Stimulated activated CD4-positive, alpha-beta T cell treated with anti-CD3 and anti-CD28 coated beads, Interleukin-2, amount 100 ng/mL, for 4 hours (primary cell): ENCODE measurements at places on chromosomes 4 and X.

DNA sequence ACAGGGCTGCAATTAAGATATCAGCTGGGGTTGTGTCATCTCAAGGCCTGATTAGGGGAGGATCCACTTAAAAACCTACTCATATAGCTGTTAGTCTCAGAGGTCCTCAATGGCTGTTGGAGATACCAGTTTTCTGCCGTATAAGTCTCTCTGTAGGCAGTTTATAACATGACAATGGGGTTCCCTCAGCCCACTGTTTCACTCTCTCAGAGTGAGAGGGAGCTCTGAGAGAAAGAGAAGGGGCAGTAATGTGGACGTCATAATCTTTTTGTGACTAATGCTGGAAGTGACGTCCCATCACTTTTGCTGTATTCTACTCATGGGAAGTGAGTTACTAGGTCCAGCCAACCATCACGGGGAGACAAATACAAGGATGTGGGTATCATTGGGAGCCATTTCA, 70.3 kb downstream of the STIM2 start:
- no peak for DNase-seq

DNA sequence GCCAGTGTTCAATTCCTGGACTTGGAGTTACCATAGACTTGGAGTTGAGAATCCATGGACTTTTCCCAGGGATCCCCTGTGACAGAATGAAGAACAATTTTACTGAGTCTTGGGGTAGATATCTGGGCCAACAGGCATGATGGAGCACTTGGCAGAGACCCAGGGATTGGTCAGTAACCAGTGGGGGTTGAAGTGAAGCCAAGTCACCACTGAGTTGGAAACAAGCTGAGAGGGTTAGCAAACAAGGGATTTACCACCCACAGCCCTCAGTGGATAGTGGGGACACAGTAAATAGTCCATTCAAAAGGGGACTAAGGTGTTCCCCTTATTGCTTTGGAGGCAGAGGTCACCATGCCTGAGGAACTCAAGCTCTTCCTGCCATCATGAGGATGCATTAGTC, 281.7 kb downstream of the PPP1R2C start:
- no peak for DNase-seq

DNA sequence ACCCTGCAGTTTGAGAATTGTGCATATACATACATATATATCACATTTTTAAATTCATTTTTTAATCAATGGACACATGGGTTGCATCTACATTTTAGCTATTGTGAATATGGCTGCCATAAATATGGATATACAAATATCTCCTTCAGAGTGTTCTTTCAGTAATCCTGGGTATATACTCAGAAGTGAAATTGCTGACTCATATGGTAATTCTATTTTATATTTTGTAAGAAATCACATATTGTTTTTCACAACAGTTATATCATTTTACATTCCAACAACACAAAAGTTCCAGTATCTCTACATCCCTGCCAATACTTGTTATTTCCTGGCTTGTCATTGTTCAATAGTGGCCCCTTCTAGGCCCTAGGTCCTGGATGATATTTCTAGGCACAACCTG, 20.6 kb upstream of the HSFX4 start:
- no peak for DNase-seq

GRCh38 chr4:142284402-142285221, 561.5 kb downstream of the INPP4B start:
- no peak for DNase-seq

DNA sequence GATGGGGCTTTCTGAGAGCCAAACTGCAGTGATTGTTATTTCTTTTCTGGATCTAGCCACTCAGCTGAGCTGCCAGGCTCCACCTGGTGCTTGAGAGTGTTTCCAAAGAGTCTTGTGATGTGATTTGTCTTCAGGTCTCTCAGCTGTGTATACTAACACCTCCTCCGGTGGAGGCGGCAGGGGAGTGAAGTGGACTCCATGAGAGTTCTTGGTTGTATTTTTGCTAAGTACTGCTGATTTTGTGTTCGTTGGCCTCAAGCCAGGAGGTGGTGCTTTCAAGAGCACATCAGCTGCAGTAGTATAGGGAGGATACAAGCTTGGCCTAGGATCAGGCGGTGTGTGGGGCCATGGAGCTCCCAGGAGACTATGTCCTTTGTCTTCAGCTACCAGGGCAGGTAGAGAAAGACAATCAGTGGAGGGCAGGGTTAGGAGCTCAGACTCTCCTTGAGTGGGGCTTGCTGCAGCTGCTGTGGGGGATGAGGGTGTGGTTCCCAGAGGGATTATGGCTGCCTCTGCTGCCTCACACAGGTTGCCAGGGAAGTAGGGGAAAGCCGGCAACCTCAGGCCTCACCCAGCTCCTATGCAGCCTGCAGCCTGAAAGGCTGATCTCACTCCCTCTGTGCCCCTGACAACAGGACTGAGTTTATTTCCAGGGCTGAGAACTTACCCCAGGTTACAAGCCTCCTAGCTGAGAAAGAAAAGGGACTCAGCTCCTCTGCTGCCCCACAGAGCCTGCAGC, 62.4 kb downstream of the NPFFR2 start:
- no peak for DNase-seq

DNA sequence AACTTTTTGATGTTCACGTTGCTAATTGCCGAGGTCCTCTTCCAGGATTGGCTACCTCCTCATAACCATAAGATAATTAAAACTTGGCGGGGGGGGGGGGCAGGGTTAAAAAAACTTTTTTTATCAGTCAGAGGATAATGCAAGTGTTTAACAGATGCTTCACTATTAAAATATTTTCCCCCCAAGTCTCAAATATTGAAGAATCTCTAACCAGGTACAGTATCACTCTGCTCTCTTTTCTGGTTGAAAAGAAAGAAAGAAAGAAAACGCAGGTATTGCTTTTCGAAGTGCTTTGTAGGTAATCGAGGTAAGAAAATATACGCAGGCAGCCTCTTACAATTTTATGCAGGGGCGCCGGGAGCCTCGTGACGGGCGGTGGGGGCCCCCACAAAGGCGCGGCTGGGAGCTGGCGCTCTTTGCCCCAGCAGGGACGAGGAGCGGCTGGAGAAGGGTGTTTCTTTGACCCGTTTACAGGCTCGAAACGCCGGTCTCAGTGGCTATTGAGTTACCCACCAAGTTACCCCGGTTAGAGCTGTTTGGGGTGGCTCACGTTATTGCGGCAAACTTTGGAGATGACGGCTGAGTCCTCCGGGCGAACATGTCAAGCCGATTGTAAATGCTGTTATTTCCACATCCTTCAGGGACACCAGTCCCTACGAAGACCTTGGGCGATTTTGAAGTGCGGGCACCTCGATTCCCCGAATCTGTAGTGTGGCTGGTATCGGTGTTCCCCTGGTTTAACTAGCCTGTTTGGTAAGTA, 477 bp upstream of the HAND2 start:
- no peak for DNase-seq

- DNase-seq: no peak
Observed at GRCh38 chr4:70008771-70009170, 13.0 kb downstream of the STATH start.

- DNase-seq: no peak
Observed at GRCh38 chr4:87005369-87005689, 70.5 kb downstream of the AFF1 start.

DNA sequence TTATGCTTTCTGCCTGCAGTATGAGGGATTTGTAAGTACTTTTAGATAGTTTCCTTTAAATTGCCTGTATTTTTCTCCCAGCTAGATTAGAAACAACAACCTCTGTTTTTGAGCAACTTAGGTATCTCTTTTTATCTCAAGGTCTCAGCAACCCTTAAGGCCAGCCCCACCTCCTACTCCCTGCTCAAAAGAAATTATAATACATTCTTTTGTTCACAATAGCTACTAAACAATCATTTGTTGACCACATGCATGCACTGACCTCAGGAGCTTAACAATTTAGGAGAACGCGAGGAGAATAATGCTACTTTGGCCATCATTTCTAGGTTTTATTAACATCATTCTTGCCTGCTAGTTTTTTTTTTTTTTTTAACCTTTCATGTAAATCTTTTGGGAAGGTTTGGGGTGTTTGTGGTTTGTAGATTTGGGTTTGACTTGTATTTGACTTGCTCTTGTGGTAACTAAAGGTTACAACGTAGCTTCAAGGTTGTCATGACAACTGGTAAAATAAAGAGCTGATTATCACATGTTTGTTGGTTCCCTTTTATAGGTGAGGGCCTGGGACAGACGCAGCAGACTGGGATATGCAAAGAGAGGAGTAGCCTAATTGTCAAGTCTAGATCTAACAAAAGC, 145.4 kb upstream of the PLAC1 start:
- DNase-seq: no peak

- no peak for DNase-seq
Observed at GRCh38 chrX:32185160-32185559, 1026.2 kb downstream of the DMD start.

GRCh38 chrX:24777660-24778059, 83.9 kb downstream of the POLA1 start:
- no peak for DNase-seq

GRCh38 chrX:71545364-71545763, 12.5 kb downstream of the OGT start:
- DNase-seq: no peak

DNA sequence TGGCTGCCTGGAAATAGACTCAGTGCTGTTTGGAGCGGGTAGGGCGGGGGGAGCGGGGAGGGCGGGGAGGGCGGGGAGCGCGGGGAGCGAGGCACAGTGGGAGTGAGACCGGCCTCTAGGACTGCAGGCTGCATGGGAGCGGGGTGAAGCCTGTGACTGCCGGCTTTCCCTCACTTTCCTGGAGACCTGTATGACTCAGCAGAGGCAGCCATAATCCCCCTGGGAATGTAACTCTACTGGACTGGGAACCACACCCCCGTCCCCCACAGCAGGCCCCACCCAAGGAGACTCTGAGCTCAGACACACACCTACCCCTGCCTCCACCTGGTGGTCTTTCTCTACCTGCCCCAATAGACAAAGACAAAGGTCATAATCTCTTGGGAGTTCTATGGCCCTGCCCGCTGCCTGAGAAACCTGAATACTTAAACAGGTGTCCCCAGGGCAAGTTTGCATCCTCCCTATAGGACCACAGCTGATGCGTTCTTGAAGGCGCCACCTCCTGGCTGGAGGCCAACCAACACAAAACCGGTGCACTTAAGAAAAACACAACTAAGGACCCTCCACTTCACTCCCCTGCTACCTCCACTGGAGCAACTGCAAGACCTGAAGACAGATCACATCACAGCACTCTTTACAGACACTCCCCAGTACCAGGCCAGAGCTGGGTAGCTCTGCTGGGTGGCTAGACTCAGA, 18.0 kb downstream of the HDAC8 start:
- no peak for DNase-seq

DNA sequence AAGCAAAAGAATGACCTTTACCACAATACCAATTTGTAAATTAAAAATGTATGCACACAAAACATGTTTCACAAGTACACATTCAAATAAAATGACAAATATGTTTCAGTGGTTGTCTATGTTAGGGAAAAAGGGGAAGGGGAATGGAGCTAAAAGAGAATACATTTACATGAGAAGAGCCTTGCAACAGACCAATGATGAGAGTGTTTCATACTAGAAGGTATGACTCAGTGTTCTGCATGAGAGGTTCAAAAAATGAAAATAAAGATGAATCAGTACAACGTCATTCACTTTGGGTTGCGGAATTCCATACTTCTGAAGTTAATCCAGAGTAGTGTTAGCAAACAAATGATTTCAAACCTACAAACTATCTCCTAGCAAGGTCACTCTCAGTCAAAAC, 51.7 kb downstream of the RPGR start:
- DNase-seq: no peak

GRCh38 chr4:140523370-140523856, 555 bp upstream of the ELMOD2 start:
- DNase-seq: no peak

DNA sequence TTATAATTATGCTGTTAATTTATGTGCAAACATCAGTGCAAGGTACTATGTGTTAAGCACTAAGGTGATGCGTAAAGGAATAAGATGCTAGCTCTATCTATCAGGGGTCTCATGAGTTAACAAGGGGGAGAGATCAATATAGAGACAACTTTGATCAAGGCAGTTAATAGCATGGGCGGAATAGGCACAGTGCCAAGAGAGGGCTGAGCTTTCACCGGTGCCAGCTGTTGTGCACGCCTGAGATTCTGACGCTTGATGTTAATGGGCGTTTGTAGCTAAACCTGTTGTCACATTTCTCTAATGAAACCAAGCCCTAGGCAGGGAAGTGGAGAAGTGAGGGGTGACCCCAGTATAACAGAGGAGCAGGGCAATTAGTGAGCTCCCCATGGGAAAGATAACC, 86.0 kb upstream of the NMU start:
- no peak for DNase-seq

GRCh38 chrX:112835019-112835418, 5.6 kb downstream of the AMOT start:
- DNase-seq: no peak

GRCh38 chr4:174398728-174399127, 115.0 kb downstream of the CEP44 start:
- no peak for DNase-seq

DNA sequence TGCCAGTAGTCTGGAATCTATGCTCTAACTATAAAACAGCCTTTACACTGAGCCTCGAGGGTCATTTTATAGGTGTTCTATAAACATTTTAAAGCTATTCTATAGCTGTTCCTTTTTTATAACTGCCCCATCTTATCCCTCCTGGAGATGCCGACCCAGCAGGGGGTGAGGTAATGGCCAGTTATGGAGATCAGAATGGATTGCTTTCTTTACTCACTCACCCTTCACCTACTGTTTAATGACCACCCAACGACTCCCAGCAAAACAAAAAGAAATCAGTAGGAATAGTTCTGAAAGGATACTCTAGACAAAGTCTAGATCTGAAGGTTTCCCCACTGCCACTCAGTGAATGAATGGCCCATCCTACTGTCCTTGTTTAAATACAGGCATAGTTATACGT, 1113.1 kb downstream of the FAT4 start:
- DNase-seq: no peak

DNA sequence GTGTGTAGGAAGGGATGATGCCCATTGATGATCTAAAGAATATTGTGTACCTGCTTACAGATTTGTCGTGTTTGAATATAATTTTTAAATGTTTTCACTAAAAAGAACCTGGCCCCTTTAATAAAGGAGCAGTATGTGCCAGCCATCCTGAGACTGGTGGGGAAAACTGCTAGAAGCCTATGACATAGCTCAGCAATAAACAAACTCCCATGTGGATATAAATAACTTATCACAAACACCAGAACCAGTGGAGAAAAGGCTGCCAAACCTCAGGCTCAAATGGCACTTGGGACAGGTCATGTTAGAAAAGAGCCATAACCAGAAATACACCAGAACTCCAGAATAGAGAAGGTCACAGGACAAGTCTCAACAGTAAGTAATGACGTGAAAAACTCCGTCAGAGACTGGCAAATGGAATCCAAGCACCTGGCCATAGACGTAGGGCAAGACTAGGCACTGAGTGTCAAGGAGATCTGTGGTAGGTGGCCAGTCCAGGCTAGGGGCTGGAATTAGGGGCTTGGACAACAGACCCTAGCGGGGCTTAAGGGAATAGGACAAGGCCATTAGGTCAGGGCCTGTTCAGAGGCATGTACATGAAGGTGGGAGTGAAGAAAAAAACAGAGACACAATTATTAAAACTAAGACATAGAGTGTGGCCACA, 11.7 kb upstream of the QRFPR start:
- no peak for DNase-seq

DNA sequence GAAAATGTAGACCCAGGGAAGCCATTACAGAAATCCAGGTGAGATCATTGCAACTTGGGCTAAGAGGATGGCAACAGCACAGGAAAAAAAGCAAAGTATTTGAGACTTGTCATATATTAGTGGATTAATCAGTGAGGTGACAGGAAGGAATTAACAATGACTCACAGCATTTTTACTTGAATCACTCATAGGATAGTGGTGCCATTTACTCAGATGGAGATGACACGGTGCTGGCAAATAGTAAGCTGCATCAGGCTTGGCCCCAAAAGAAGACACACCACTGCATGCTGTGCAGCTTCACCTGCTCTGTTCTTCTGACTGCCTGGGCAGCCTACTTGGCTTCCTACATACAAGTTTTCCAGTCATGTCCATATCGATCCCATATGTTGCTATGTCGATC, 144.8 kb downstream of the FRYL start:
- DNase-seq: peak; percentile 11
